ENCODE measurements at places on chromosomes 12 and 14.
A peak's percentile ranks its signal among the peaks of the same experiment; 100 is the strongest.

DNA sequence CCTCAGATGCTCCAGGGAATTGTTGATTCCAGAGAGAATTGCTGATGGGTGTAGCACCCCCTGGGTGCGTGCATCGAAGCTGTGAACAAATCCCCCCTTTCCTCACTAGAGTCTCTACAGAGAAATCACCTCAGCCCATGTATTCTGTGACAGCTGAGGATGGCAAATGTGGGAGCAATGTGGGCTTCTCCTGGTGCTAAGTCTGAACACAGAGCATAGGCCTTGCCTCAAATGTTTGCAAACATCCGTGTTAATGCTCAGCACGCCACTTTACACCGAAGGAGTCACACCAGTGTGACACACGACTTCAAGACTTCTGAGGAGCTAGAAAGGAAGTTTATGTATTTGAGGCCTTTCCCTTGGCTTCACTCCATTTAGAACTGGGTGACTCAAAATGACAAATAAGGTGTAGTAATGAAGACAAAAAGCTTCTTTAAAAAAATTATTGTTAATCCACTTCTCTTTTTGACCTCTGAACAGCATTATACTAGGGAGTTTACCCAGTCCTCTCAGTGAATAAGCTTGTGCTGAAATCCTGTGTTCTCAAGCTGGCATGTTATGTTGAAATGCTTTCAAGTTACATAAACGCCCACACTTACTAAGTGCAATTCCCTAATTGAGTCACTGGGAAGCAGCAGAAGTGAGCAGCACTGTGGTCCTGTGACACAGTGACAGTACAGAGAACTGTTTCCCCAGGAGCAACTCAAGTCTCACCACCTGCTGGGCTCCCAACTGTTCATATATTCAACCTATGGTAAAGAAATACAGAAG lies 92.9 kb downstream of the FAR2 start:
- peak; percentile 29 for DNase-seq

GRCh38 chr14:39562175-39562574 lies 129.9 kb upstream of the FBXO33 start:
- no peak for DNase-seq

DNA sequence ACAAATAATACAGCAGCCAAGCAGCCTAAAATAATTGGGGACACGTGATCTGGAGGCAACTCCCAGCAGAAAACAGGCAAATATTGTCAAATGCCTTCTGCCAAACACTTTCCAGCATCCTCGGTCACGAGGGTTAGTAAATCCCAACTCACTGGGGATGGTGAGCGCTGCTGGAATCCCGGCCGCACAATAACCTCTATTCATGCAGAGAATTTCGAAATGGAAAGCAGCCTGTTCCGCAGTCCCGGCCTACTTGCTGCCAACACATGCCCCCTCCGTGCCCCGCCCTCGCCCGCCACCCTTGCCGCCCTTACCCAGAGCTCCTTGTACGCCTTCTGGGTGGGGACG lies 62.2 kb downstream of the RFX4 start:
- no peak for DNase-seq

- DNase-seq = no peak
Measured at GRCh38 chr14:64227856-64228255, 66.3 kb downstream of the ESR2 start.

GRCh38 chr14:103091883-103092222 lies 2.7 kb upstream of the EXOC3L4 start:
- no peak for DNase-seq
